ENCODE measurements at places on chromosomes 5 and 9.

GRCh38 chr5:133957591-133957990 lies 10.8 kb downstream of the C5orf15 start:
- DNase-seq: no peak

GRCh38 chr5:87116825-87117512 lies 150.7 kb upstream of the RASA1 start:
- DNase-seq: no peak

GRCh38 chr9:115162946-115163345 lies 45.0 kb upstream of the TNC start:
- no peak for DNase-seq

- no peak for DNase-seq
Observed at GRCh38 chr5:93594591-93595419, 11.8 kb downstream of the NR2F1 start.

DNA sequence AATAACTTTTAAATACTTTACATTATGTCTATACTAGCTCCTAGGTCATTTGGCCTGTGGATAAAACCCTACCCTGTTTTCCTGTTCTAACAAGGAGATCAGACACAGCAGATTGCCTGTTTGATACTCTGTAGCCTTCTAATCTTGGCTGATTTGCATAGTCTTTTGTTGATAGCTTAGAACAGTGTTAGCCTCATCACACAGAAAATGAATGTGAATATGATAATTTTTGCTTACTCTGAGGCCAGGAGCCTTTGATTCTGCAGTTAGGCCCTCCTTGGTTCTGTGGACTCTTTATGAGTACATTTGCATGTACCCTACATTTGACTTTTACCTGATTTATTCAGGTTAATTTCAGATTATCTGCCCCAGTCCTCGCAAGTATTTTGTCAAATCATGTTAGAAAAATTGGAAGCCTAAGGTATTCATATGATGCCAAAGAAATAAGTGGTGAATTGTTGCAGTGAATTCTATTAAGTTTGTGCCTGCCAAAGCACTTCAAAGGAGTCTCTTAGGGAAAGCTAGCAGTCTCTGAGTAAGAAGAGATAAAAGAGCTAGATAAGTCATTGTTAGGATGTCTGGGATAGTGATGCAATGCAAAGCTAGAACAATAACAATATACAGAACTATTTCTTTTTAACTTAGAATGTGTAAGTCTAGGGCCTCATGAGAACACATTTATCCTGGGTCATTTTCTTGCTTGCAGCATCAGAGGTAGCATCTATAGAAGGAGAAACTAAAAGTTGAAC lies 56.4 kb downstream of the SCAMP1 start:
- no peak for DNase-seq

DNA sequence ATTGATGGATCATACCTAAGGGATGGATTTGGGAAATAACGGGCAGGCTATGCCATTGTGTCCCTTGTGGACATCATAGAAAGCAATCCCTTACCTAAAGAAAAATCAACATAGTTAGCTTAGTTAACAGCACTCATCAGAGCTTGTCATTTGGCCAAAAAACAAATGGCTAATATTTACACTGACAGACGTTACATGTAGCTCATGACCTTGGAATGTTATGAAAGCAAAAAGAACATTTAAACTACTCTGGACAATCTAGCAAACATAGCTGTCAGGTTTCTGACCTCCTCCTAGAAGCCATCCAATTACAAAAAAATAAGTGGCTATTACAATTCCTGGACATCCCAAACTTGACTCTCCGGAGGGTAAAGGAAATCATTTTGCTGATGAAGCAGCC lies 23.8 kb downstream of the TMEM232 start:
- no peak for DNase-seq

DNA sequence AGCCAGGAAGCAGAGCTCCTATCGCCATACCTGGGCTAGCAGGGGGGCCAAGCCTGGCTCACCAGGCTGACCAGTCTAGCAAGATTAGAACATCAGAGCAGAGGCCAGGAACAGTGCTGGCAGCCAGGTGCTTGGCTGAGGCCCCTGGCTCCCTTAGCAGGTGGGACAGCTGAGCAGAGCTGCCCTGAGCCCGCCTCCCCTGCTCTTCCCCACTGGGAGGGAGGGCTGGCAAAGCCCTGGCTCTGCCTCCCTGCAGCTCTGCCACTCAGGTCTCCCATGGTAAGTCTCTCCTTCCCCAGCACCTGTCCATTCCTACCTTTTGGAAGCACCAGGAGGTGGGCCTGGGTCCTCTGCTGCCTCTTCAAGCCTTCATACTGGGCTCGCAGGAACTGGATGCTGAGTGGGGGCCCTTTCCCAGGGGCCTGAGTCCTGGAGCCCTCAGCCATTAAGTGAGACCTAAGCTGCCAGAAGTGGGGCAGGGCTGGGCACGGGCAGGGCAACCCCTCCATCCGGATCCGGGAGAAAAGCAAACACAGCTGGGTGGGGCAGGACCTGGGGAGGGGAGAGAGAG lies 803 bp downstream of the C9orf152 start:
- DNase-seq: no peak

DNA sequence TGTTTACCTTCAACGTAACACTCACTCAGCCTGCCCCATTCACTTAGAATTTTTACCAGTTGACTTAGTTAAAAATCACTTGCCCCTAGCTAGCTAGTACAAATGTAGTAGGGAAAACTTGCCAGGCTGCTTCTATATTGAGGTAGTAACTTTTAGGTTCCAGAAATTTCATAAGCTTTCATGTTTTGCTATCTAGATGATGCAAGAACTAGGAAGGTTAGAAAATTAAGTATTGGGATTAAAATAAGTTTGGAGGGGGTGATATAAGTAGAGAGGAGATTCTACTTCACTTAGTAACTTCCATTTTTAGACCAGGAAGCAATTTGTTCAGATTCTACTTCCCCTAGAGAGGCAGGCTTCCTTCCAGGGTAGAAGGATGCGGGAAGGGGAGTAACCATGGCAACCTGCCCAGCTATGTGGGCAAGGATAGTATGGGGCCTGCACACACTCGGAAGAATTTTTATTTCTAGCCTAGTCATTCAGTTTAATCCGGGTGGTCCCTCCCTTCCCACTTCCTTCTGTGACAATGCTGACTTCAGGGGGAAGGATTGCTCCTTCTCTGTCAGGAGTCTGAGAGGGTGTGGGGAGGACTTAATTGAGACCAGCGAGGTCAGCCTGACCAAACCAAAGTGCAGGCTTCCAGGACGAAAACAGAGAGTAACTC lies 4.2 kb downstream of the DAB2 start:
- no peak for DNase-seq

DNA sequence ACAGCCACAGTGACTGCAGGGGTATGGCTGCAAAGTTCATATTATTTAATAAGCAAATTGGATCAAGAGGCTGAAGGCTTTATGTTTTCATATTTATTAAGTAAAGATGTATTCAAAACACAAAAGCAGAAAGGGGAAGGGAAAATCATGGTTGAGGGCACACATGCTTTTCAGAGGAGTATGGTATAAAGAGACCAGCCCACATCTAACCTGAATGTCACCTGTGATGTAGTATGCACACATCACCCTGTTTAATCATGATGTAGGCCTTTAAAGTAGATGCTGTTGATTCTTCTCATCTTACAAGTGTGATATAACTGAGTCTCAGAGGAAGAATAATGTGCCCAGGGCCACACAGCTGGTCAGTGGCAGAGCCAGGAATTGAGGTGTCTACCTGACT lies 211.8 kb downstream of the DCP2 start:
- no peak for DNase-seq

GRCh38 chr5:139385061-139386049 lies 2.3 kb upstream of the SLC23A1 start:
- DNase-seq: no peak

DNA sequence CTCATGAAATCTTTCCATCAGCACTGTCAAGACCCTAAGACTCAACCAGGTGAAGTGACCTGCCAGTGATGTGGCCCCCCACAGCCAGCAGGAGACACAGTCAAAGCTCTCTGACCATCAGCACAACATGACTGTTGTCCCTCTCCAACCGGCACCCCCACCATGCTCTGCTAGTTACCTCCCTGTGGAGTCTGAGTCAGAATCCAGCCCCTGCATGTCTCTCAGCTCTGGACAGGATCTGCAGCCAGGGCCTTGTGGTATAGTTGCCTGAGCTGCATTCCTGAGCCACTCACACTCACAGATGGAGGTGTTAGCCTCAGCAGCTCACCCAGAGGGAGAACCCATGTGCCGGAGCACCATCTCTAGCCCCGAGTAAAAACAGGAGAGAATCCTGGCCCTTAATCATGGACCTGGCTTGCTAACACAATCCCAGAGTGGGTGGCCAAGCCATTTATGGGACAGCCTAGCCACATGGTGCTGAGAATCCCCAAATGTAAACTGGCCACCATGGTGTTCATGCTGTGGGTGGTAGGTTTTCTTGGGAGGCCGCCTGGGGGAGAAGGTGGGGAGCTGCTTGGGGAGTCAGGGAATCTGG lies 237.8 kb downstream of the PAPPA start:
- no peak for DNase-seq

DNA sequence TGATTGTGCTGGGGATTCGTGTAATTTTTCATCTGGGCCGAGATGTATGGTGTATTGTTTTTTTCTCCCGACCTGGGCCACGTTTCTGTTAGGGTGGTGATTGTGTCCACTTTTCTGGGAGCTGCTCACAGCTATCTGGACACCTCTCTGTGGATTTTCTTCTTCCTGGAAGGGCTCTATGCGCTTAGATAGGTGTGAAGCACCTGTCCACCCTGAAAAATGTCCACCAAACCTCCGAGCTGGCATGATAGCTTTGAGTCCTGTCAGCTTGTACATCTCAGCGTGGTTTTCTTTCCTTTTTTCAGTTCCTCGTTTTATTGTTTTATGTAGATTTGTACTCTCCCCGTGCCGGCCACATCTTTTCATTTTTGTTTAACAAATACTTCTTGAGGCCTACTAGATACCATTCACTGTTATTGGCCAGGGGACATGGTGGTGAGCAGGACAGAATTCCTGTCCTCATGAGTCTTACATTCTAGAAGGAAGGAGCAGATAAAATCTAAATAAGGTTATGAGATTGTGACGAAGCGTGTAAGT lies 1.1 kb downstream of the UGCG start:
- no peak for DNase-seq

DNA sequence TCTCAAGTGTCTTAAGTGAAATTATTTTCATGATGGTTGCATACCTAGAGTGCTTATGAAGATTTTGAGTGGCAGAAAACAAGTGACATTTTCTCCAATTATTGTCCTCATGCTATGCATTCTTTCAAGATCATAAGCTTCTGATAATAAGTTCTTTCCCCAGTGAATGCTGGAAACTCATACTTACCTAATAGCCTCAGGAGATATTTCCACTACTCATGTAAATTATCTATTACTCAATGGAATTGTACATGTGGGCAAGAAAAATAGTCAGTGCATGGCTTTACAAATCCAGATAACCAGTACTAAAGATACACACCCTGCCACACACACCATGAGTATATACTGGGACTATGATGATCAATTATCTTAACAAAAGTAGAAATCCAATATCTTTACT lies 1219.4 kb upstream of the C9orf72 start:
- no peak for DNase-seq

DNA sequence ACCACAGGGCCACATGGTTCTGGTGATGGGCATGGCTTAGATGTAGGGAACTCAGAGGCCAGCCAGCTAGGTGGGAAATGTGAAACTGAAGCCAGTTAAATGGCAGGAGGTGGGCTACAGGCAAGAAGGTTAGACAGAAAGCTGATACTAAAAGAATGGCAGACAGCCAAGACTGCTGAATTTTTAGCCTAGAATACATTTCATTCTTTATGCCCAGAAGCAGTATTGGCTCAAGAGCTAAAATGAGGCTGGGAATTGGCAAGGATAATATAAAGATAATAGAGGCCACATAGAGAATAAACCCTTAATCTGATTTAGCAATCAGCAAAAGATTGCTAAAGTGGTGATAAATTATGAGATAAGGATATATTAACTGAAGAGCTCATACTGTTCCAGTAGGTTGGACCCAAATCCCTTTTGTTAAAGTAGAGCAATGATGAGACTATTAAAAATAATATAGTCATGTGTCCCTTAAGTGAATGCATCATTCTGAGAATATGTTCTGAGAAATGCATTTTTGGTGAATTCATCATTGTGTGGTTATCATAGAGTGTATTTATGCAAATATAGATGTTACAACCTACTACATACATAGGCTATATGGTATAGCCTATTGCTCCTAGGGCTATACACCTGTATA lies 234.3 kb downstream of the CHSY3 start:
- no peak for DNase-seq

DNA sequence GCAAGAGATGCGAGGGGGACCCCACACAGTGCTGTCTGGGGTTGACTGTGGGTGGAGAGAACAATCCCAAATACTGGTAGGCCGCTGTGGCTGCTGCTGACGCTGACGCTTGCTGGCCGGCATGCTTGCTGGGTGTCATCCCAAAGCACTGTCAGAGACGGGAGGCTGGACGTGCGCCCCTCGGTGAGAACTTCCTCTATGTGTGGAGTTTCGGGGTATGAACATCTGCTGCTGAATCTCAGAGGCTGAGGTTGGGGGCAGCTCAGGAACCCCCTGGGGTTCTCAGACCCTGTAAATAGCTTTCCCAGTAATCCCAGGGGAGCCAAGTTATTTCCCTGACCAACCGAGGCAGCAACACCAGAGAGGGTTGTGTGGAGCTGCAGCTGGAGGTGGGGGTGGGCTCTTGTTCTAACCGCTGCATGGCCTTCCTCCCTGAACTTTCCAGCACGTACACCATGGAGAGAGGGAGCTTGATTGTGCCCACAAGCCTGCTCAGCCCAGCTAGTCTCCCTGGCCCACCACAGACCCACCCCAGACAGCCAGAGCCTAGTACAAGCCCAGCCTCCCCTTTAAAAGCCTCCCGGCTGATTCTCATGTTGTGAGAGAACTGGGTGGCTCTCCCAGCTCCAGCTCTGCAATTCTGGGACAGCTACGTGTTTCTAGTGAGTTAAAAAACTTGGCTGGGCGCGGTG lies 21.8 kb upstream of the SLC12A7 start:
- no peak for DNase-seq

GRCh38 chr9:112158656-112159367 lies 16.3 kb downstream of the SUSD1 start:
- DNase-seq: no peak

DNA sequence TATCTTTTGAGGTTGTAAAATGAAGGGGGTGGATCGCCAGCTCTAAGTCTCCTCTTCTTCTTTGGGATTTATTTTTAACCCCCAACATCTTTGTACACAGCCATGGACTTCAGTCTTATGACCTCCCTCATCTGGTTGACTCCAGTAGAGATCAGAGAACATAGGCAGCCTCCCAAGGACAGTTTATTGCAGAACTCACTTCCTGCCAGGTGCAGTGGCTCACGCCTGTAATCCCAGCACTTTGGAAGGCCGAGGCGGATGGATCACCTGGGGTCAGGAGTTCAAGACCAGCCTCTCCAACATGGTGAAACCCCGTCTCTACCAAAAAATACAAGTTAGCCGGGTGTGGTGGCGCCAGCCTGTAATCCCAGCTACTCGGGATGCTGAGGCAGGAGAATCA lies 2.8 kb upstream of the BHMT start:
- no peak for DNase-seq

- no peak for DNase-seq
Observed at GRCh38 chr5:40437452-40437861, 242.3 kb upstream of the PTGER4 start.

Measured in omental fat pad (tissue), 4 donors.